Activated CD4-positive, alpha-beta memory T cell treated with anti-CD3 and anti-CD28 coated beads, Interleukin-2, amount 10 ng/mL, durations not matched to agents 7 days and 5 days (primary cell): ENCODE measurements at places on chromosomes 3 and 15.

DNA sequence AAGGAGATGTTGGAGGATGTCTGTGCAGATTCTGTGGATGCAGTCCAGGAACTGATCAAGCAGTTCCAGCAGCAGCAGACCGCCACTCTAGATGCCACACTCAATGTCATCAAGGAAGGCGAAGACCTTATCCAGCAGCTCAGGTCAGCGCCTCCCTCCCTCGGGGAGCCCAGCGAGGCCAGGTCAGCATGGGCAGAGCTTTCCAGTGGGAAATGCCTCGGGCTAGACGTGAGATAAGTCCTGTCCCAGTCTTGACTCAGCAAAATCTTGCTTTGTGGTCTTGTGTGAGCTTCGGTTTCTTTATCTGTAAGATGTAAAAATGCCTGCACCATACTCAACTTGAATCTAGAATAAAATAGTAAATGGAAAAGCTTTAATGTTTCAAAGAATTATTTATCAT, 335.1 kb upstream of the UMPS start:
- no peak overlapping the region for H3K4me3 ChIP-seq
- no peak overlapping the region for H3K27ac ChIP-seq
- H3K27me3 ChIP-seq: peaks cover 17% of the 10 kb centered on the region
- no peaks in the 10 kb centered on the region for H3K36me3 ChIP-seq

- DNase-seq: no peak
- peaks cover 31% of the 10 kb centered on the region for H3K4me1 ChIP-seq
- H3K36me3 ChIP-seq: peaks cover 29% of the 10 kb centered on the region
Observed at GRCh38 chr15:63530752-63531299, 26.4 kb downstream of the USP3 start.

DNA sequence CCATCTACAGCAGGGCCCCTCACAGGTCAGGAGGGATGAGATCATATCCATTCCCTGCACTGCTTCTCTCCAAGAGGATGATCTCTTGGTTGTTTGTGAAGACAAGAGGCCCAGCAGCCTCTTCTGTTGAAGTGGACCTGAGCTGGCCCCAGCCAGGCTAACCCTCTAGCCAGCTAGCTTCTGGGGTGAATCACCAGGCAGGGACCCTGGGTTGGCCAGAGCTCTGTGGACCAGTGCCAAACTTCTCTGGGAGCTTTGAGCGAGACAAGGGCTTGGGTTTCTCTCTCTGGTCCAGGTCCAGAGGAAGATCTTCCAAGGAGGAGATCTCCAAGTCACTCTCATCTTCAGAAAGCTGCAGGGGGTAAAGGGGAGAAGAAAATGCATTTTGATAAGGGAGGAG, 52.7 kb downstream of the CLDN18 start:
- no peak overlapping the region for H3K27ac ChIP-seq
- peaks cover 21% of the 10 kb centered on the region for H3K4me1 ChIP-seq
- H3K4me3 ChIP-seq: no peak overlapping the region
- no peak for DNase-seq

DNA sequence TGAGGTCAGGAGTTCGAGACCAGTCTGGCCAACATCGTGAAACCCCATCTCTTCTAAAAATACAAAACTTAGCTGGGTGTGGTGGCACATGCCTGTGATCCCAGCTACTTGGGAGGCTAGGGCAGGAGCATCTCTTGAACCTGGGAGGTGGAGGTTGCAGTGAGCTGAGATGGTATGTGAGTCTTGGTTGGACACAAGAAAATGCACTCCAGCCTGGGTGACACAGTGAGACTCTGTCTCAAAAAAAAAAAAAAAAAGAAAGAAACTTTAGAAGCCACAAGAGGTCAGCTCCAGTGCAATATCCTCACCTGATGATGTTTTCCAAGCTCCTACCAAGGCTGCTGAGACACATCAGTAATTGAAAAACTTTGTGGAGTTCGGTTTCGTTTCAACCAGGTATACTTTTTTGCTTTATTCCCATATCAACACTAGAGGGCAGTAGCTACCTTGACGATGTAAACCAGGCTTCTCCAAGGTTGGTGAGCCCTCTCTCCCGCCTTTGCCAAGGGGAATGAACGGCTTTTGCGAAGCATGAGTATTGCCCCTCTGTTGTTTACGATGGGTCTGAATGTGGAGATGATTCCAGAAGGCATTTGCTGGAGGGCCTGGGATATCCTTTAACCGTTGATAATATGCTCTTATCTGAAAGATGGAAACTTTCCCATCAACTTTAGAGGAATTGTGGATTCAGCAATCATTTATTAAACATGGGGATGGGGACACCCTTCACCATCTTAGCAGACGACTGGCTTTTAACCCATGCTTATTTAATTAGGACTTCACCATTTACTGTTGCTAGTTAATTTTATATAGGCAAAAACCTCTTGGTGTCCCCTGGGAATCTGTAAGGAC, 202.8 kb downstream of the SV2B start:
- H3K27ac ChIP-seq: no peak overlapping the region
- DNase-seq: no peak
- no peak overlapping the region for H3K4me3 ChIP-seq
- H3K4me1 ChIP-seq: peaks cover 10% of the 10 kb centered on the region
- no peaks in the 10 kb centered on the region for H3K36me3 ChIP-seq
- H3K27me3 ChIP-seq: peaks cover 52% of the 10 kb centered on the region

DNA sequence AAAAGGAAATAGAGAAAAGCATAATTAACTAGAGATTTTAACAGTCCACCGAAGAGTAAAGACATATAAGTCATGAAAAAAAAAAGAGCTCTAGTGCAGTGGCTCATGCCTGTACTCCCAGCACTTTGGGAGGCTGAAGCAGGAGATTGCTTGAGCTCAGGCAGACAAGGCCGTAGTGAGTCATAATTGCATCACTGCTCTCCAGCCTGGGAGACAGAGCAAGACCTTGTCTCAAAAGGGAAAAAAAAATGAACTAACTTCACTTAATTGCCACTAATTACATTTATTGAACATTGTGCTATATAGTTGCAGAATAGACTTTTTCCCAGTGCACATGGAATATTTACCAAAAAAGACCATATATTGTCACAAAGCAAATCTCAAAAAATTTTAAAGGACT, 221.8 kb downstream of the CBLB start:
- no peaks in the 10 kb centered on the region for H3K4me1 ChIP-seq
- no peak overlapping the region for H3K27ac ChIP-seq
- H3K36me3 ChIP-seq: no peaks in the 10 kb centered on the region
- H3K4me3 ChIP-seq: no peak overlapping the region
- no peak for DNase-seq
- no peaks in the 10 kb centered on the region for H3K27me3 ChIP-seq

DNA sequence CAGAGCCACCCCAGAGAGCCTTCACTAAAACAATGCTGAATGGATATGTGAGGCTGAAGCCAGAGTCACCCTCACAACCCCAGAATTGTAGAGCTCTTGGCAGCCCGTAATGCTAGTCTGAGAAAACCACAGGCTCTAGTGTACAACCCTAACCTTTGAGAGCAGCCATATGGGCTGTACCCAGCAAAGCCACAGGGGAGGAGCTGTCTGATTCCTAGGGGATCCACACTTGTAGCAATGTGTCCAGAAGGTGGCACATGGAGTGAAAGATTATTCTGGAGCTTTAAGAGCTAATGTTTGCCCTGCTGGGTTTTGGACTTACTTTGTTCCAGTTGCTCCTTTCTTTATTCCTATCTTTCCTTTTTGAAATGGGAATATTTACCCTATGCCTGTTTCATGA, 626.8 kb downstream of the GRM7 start:
- H3K27me3 ChIP-seq: no peaks in the 10 kb centered on the region
- no peaks in the 10 kb centered on the region for H3K4me1 ChIP-seq
- H3K4me3 ChIP-seq: no peak overlapping the region
- no peaks in the 10 kb centered on the region for H3K36me3 ChIP-seq
- DNase-seq: no peak

- no peaks in the 10 kb centered on the region for H3K36me3 ChIP-seq
- H3K27me3 ChIP-seq: peaks cover 32% of the 10 kb centered on the region
- peaks cover 4% of the 10 kb centered on the region for H3K4me1 ChIP-seq
Observed at GRCh38 chr15:89665449-89666181, 10.3 kb upstream of the KIF7 start.

- no peaks in the 10 kb centered on the region for H3K4me1 ChIP-seq
- H3K36me3 ChIP-seq: no peaks in the 10 kb centered on the region
- H3K4me3 ChIP-seq: no peak overlapping the region
- no peak overlapping the region for H3K27ac ChIP-seq
- DNase-seq: no peak
Observed at GRCh38 chr3:13714251-13714916, 165.5 kb downstream of the FBLN2 start.

- no peak overlapping the region for H3K4me3 ChIP-seq
- peaks cover 33% of the 10 kb centered on the region for H3K4me1 ChIP-seq
- peaks cover 14% of the 10 kb centered on the region for H3K36me3 ChIP-seq
- no peaks in the 10 kb centered on the region for H3K27me3 ChIP-seq
Observed at GRCh38 chr3:10015461-10015904, 10.8 kb upstream of the FANCD2 start.

- H3K4me3 ChIP-seq: no peak within 1 kb of the TSS
- no peaks in the 10 kb centered on the region for H3K27me3 ChIP-seq
- H3K4me1 ChIP-seq: peaks cover 42% of the 10 kb centered on the region
- DNase-seq: no peak
- no peaks in the 10 kb centered on the region for H3K36me3 ChIP-seq
Observed at GRCh38 chr3:48563382-48563918, at the start of gene UCN2. Gene UCN2, minus strand, starts transcription at chr3:48563781. Its CDS starts 657 bp downstream, at chr3:48563124.

DNA sequence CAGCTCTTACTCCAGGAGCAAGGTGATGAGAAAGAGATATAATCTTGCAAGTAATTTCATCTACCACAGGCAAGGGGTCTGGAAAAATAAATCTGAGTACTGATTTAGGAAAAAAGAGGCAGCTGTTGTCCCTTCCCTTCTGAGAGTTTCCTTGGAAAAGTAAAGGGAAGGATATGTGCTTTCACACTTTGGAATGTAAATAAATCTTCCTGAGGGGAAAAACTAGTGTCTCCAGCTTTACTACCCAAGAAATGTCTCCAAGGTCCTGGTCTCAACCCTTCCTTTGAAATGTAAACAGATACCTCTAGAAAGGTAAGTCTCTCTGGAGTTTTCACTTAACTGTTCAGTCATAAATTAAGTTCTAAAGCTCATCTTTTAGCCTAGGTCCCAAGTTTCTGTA, 102.6 kb downstream of the DPH6 start:
- no peaks in the 10 kb centered on the region for H3K4me1 ChIP-seq
- H3K36me3 ChIP-seq: no peaks in the 10 kb centered on the region
- H3K27me3 ChIP-seq: no peaks in the 10 kb centered on the region
- H3K27ac ChIP-seq: no peak overlapping the region
- no peak overlapping the region for H3K4me3 ChIP-seq

DNA sequence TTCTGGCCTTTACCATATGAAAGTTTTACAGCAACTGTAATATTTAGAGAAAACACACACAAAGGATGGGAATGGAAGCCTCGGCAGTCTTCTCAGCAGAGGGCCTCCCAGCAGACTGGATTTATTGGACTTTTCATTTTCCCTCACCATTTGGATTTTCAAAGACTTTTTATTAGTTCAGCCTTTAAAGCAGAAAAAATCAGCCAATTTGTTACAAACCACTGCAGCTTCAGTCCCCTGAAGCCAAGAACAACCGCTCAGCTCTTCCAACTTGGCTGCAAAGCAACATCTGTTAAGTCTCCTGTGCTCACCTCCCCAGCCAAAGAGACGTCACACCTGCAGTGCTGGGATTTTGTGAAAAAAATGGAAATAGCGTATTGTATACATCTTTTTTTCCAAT, 120.8 kb downstream of the GMPS start:
- H3K4me1 ChIP-seq: no peaks in the 10 kb centered on the region
- H3K27ac ChIP-seq: no peak overlapping the region
- H3K4me3 ChIP-seq: no peak overlapping the region
- no peaks in the 10 kb centered on the region for H3K36me3 ChIP-seq
- no peak for DNase-seq
- peaks cover 6% of the 10 kb centered on the region for H3K27me3 ChIP-seq

- H3K27ac ChIP-seq: no peak overlapping the region
- H3K36me3 ChIP-seq: no peaks in the 10 kb centered on the region
- DNase-seq: no peak
Observed at GRCh38 chr3:40057786-40058185, 248.4 kb downstream of the MYRIP start.

- peaks cover 25% of the 10 kb centered on the region for H3K4me1 ChIP-seq
Observed at GRCh38 chr3:190558316-190558715, 44.4 kb downstream of the IL1RAP start.

GRCh38 chr15:40046721-40047414, 7.9 kb upstream of the SRP14 start:
- peaks cover 14% of the 10 kb centered on the region for H3K36me3 ChIP-seq
- H3K4me1 ChIP-seq: peaks cover 65% of the 10 kb centered on the region
- H3K27me3 ChIP-seq: no peaks in the 10 kb centered on the region
- no peak overlapping the region for H3K4me3 ChIP-seq

DNA sequence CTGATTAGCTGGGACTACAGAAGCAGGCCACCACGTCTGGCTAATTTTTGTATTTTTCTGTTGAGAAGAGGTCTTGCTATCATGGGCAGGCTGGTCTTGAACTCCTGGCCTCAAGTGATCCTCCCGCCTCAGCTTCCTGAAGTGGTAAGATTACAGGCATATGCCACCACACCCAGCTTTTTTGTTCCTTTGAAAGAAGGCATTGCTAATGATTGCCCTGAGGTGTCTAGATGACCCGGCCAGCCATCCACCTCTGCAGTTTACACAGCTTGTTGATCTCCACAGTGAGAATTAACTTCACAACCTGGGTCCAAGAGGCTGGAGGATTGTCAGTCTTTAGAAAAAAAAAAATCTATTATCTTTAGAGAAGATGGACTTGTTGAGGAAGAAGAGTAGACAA, 58.7 kb downstream of the SMAD3 start:
- H3K4me1 ChIP-seq: peaks cover 92% of the 10 kb centered on the region
- no peak for DNase-seq
- no peak overlapping the region for H3K4me3 ChIP-seq

- H3K4me1 ChIP-seq: no peaks in the 10 kb centered on the region
- no peak overlapping the region for H3K27ac ChIP-seq
- no peaks in the 10 kb centered on the region for H3K27me3 ChIP-seq
Observed at GRCh38 chr3:173529062-173529711, 131.6 kb downstream of the NLGN1 start.

DNA sequence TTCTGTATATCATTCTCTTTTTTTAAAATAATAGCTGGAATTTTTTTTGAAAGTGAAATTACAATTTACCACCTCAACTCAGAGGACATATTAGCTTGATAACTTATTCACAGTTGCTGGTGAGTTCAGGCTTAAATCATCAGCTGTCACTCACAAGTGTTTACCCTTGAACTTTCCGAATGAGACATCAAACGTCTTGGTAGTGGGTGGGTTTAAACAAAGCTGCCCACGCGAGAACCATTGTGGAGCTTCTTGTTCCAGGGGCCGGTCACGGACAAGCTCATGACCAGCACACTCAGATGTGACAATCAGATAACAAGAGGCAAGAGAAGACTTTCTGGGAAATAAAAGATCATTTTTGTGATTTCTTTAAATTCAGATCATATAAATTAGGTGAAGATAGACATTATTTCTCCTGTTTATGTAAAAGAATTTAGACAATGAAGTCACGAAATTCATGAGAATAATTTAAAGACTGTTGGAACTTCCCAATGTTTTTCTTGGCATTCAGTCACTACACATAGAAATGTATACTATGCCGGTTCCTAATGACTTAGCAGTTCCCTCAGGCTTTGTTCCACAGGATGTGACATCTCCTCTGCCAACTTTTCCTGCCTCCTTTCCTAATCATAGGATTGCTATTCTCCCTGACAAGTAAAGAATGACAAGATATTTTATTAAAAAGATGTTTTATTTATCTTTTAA, 29.3 kb downstream of the BTD start:
- H3K27ac ChIP-seq: no peak overlapping the region
- H3K36me3 ChIP-seq: no peaks in the 10 kb centered on the region
- peaks cover 36% of the 10 kb centered on the region for H3K4me1 ChIP-seq
- no peak for DNase-seq
- H3K4me3 ChIP-seq: no peak overlapping the region

- H3K4me3 ChIP-seq: no peak overlapping the region
- no peak overlapping the region for H3K27ac ChIP-seq
- no peaks in the 10 kb centered on the region for H3K4me1 ChIP-seq
- H3K27me3 ChIP-seq: peaks cover 25% of the 10 kb centered on the region
Observed at GRCh38 chr15:69474846-69475455, 22.3 kb downstream of the RPLP1 start.
